ENCODE measurements at places on chromosomes 7 and 10.

GRCh38 chr7:35797311-35797710 is 3.5 kb upstream of the SEPTIN7 start:
- no peak for DNase-seq

DNA sequence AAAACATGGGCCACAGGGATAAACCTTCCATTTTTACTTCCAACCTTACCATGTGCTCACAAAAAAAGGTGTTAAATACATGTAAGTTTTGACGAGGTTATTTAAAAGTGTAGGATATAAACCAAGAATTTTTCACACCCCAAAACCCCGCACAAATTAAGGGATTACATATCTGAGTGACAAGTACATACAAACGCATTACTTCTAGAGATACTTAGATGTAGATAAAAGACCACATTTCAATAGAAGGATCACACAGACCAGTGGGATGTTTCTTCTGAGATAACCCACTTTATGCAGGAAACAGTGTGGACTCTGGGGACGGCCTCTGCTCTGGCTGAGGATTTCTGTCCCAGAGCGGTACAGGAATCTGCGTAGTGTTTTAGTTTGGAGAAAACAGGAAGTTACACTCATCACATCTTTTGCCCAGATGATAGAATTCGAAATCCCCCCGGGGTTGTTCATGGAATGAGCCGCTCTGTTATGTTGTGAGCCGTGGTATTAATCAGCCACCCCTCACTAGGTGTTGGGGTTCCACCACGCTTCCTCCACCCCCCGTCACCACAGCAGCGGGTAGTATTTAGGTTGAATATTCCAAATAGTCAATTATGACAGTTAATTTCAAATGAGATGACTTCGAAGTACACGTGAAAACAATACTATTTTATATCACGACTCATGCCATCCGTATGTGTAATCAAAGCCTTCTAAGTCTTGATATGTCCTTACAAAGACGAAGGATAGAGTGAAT is 1.3 kb upstream of the CUL1 start:
- DNase-seq, result peak; percentile 20

GRCh38 chr7:67912437-67912836 is 915.8 kb downstream of the TYW1 start:
- DNase-seq, result no peak

DNA sequence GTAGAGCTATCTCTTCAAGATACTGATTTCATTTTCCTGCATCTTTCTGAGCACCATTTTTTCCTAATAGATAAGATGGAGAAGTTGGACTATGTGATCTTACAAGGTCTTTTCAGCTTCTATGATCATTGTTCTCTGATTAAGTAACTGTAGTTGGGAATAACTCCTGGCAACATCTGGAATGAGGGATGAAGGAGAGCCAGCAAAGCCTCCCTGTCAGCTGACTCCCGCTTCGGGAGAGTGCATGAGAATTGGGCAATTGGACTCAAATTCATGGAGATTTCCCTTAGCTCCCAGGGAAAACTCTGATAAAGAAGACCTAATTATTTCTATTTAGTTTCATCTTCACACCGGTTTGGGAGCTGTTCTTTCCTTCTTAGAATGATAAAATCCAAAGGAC is 146.1 kb downstream of the CCDC71L start:
- no peak for DNase-seq

GRCh38 chr10:73263693-73264347 is 11.4 kb upstream of the MRPS16 start:
- no peak for DNase-seq

DNA sequence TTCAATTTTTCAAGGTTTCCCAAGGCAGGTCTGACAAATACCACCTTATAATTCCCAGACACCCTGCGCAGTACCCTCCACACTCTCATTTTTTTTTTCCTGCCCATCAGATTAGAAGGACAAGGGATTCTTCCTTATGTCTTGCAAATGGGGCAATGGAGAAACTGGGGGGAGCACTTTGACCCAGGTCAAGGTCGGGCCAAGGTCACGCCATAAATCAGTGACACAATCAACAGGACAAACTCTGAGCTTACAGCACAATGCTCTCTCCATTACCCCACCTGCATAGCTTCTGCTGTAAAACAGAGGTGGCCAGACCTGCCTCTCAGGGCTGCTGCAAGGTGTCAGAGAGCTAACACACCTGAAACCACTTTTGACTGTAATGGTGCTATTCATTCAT is 254.4 kb upstream of the ZMIZ1 start:
- DNase-seq, result no peak

DNA sequence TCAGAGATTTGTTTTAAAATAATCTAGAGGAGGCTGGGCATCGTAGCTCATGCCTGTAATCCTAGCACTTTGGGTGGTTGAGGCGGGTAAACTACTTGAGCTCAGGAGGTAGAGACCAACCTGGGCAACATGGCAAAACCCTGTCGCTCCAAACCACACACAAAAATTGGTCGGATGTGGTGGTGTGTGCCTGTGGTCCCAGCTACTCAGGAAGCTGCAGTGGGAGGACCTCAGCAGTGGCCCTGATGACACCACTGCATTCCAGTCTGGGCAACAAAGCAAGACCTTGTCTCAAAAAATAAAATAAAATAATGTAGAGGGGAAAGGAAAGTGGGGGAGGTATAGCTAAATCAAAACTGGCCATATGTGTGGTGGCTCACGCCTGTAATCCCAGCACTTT is 13.9 kb upstream of the PPP3CB start:
- DNase-seq, result no peak

DNA sequence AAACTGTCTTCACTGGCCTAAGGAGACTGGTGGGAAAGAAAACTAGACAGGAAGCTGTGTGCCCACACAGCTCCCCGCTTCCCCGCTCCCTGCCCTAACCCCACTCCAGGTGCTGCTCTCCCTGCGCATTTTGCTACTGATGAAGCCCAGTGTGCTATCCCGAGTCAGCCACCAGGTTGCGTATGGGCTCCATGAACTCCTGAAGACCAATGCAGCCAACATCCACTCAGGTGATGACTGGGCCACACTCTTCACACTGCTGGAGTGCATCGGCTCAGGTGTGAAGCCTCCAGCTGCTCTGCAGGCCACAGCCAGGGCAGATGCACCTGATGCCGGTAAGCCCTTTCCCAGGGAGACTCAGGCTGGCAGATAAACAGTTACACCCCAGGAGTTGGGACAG is 20.3 kb upstream of the NFKB2 start:
- no peak for DNase-seq

DNA sequence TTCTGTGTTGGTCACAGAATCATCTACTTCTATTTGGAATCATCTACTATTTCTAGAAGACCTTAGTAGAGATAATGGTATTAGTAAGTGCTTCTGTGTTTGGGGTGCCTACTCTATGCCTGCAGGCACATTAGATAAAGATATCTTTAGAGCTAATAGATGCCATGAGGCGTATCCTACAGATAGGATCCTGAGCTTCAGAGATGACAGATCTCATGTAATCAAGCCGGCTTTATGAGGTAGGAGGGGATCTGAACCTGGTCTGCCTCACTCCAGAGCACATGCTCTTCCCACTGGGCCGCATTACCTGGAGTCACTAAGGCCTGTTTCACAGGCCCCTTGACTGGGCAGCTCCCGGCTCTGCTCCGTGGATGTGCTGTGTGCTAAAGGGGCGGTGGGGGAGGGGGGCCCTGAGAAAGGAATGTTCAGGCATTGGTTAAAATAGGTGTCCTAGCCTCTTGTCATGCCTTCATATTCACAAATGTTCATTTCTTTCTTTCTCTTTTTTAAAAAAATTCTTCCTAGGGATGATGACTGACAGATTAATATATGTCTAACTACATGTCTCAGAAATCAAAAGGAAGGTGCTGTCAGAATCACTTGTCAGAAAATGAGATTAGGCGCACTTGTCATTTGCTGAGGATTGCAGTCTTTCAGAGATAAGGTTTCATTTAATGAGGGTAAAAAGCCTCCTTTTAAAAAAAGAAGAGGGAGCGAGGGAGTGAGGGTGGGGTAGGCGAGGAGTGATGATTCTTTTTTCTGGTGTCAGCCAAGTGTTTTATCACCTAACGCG is 458.0 kb upstream of the GALNT17 start:
- DNase-seq, result no peak

DNA sequence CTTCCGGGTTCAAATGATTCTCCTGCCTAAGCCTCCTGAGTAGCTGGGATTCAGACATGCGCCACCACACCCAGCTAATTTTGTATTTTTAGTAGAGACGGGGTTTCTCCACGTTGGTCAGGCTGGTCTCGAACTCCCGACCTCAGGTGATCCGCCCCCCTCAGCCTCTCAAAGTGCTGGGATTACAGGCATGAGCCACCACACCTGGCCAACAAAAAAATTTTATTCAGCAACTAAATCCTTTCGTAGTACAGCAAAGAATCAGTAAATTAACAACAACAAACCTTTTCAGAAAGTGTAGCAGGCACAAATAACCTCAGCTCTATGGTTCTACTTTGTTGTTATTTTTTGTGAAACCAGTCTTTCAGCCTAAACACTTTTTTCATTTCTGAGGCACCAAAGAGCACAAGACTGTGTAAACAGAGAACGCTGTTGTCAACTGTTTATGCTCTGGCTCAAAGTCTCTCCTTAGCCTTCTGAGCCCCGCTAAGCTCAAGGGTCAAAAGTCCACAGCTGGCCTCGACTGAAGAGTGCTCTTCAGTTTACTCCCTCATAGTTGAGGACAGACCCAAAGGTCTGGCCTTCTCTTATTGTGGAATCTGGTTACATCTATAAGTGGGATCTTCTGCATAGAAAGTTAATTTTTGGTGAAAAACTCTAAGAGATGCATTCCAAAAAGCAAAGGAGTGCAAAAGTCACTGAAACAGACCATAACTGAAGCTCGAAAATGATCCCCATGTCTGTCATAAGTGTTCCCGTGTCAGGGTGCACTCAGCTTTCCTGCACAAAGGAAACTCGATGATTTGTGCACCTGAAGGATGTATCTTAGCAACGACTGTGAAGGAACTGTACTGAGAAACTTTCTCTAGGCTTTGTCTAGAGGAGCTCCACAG is 24.6 kb upstream of the DDX50 start:
- DNase-seq, result no peak

- no peak for DNase-seq
Measured at GRCh38 chr10:98516352-98516751, 69.6 kb upstream of the HPS1 start.

- DNase-seq, result no peak
Measured at GRCh38 chr7:39304668-39305405, 261.4 kb upstream of the YAE1 start.

GRCh38 chr10:132508581-132509443 is 28.8 kb upstream of the INPP5A start:
- DNase-seq, result no peak

GRCh38 chr7:129514683-129515082 is 12.4 kb downstream of the SMKR1 start:
- no peak for DNase-seq

DNA sequence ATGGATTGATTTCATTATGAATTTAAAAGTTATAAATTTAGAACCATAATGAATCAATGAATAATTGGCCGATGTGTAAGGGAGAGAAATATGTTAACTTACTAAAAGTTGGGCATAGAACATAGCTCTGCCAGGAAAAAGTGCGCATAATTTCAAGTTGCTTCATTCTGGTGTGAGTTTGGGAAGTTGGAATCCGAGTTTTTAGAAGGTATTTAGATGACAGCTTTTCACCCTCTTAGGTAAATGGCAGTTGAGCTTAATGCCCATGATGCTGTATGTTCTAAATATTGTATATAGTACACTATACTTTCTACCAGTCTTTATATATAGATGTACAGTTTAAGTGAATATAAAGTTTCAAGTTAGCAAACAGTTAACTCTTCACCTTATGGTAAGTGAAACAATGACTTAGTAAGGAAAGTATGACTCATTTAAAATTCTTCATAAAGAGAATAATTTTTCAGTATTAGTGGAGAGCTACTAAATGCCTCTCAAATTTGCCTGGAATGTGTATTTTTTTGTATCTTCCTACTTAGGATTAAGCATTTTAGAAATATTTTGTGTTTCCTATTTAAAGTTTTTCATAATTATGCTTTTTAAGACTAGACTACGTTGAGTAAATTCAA is 1.6 kb downstream of the C1GALT1 start:
- no peak for DNase-seq

GRCh38 chr10:106857728-106858127 is 306.8 kb downstream of the SORCS1 start:
- DNase-seq, result no peak

DNA sequence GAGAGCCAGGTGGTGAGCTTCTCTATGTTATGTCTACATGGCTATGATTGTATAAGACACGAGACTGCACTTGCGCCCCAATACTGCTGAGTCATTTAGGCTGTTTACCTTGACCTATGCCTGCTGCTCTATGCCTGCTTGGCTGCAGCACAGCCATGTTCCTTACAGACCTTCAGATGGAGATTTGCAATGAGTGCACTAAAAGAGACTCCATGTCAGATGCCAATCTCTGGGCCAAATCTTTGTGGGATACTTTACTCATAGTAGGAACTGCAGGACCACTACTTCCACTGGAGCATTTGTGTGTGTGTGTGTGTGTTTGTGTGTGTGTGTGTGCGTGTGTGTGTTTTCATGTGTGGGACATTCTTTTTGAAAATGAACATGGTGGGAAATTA is 50.0 kb upstream of the KMT2E start:
- no peak for DNase-seq

DNA sequence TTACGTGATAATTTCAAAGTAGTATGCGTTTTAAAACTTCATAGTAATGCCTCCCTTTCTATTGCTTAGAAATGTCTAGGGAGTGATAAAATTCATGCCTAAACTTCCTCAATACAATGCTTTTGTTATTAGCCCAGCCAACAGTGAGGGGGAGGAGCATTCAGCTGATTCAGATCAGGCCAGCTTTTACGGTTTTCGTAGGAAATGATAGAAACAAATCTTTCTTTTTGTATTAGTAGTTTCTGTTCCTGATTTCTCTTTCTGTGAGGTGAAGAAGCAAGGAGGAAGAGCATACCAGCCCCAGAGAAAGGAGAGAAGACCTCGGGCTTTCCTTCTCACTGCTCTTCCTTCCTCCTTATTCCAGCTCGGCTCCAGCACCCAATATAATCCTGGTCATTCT is 35.2 kb upstream of the ITPRID1 start:
- DNase-seq, result no peak

DNA sequence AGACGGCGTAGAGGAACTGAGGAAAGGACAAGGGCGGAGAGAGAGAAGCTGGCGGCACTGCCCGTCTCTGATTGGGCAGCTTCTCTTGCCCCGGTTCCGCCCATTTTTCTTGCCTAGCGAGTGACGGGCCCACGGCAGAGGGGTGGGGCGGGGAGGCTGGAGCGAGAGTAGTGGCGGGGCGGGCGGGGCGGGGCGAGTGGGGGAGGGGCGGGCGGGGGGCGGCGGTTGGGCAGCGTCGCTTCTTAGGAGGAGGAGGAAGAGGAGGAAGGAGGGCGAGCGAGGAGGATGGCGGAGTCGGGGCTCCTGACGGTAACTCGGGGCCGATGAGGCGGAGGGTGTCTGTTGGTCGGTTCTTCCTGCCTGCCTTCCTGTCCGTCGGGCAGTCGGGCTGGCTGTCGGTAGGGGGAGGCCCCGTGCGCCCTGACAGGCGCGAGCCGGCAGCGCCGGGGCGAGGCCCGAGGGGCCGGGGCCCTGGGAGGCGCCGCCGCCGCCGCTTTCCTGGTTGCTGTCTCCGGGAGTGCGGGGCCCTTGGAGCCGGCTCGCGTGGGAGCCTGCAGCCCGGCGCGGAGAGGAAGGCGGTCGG is at the start of gene SHOC2:
Gene SHOC2 (plus strand): TSS at position 256 of the 583 bp plus-strand sequence. CDS start 44,755 bp downstream, outside the sequence.
- DNase-seq, result peak; percentile 99
